ENCODE measurements at places on chromosomes 6 and 20.

GRCh38 chr6:132961122-132961521 is 146.8 kb downstream of the RPS12 start:
- DNase-seq = no peak

DNA sequence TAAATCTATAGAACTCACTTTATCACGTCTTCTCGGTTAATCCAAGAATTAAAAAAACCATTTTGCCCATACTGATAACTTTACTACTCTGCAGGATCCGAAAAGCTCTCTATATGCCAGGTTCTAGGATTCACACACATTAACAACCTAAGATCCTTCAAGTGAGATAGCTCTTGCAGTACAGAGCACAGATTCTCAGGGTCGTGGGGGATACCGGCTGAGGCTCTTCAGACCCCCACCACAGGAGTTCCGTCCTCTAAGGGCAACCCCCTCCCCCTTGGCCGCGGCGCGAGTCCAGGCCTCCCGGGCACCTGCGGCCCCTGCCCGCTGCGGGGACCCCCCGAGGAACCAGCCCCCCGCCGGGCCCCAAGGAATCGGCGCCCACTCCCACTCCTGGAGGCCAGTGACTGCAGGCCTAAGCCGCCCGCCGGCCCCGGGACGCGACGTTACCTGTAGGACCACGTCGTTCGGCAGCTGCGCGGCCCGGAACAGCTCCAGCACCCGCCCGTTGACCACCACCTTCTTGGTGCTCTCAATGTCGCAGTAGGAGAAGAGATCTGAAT is 892 bp downstream of the REPS1 start:
- DNase-seq = no peak

DNA sequence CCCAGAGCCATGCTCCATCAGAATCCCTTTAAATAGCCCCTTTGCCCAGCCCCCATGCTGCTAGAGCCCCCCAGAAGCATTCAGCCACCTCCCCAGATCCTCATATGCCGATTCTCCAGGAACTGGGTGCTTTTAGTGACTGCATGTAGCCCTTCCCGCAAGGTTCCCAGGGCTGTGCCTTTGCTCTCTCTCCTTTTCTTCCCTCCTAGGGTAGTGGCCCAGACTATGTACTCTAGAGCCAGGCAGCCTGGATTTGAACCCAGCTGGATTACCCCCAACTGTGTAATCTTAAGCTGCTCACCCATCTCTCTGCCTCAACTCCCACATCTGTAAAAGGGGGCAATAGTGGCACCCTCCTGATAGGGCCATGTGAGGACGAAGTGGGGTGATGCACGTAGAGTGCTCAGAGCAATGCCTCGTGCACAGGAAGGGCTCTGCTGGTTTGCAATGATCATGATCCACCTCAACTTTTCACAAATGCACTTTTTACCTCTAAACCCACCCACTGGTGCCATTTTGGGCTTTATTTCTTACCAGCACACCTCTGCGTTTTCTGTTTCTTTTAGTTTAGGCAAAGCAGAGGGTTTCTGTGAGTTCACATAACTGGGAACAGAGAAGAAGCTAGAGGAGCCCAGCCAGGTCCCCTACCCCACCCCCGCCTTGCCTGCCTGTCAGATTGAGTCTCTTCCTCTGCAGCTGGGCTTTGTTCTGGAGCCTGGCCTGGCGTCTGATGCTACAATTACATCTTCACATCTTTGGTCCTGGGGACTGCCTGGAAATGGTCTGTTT is 396.5 kb downstream of the RNGTT start:
- no peak for DNase-seq

GRCh38 chr6:39280247-39280731 is 33.9 kb downstream of the KCNK17 start:
- peak; percentile 62 for DNase-seq

GRCh38 chr6:37699138-37699766 is 1.6 kb upstream of the MDGA1 start:
- DNase-seq = peak; percentile 14

GRCh38 chr20:34538671-34539123 is 19.8 kb upstream of the MAP1LC3A start:
- DNase-seq = peak; percentile 40

GRCh38 chr6:75673884-75674283 is 72.2 kb downstream of the SENP6 start:
- DNase-seq = no peak

All from mucosa of gallbladder (tissue), 1 donor.